Activated T-helper 1 cell treated with anti-CD3 and anti-CD28 coated beads, Interleukin-2, amount 50 U/mL, for 16 hours (primary cell): ENCODE measurements at places on chromosomes 2 and 18.

- DNase-seq: no peak
Observed at GRCh38 chr2:136032192-136032591, 46.8 kb upstream of the DARS1 start.

DNA sequence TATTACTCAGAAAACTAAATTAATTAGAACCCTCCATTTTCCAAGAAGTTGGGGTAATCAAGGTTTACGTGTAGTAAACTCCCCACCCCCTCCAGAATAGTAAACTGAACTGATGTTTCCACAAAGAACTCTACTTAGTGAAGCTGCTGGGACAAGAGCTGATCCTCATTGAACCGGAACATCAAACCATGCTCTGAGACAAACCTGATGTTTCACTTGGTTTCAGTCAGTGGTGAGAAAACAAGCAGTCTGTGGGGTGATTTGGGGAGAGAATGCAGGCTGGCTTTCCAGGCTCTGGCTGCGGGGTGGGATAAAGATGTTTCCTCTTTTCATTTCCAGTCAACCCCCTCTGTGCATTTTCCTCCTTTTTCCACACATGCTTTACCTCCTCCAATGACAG lies 38.2 kb downstream of the CELF4 start:
- DNase-seq: no peak

GRCh38 chr2:50952596-50952995 lies 79.3 kb downstream of the NRXN1 start:
- no peak for DNase-seq

GRCh38 chr2:240960971-240961876 lies 37.2 kb upstream of the SNED1 start:
- no peak for DNase-seq

GRCh38 chr2:61179701-61180639 lies 18.0 kb downstream of the C2orf74 start:
- no peak for DNase-seq

- DNase-seq: no peak
Observed at GRCh38 chr2:134433979-134434378, 180.1 kb downstream of the MGAT5 start.

- no peak for DNase-seq
Observed at GRCh38 chr2:1440581-1440980, 27.3 kb downstream of the TPO start.
